Bone marrow (tissue), 2 donors: ENCODE measurements at places on chromosomes 4 and X.

- no peak for DNase-seq
Measured at GRCh38 chr4:153523941-153524386, 57.8 kb downstream of the TMEM131L start.

DNA sequence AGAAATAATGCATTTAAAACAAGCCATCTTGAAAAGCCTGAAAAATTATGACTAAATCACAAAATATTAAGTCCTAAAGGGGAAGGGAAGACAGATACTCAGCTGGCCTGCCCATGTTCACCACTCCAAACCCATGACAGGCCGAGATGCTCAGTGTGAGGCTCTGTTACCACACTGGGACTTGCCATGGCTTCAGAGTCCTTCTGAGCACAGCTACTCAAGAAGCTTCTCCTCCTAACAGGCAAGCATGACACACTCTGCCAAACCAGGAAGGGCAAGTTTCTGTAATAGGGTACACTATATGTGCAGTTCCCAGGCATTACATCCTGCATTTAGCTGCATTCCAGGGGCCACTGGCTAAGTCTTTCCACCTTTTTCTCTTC is 34.0 kb upstream of the CYBB start:
- DNase-seq, result no peak

DNA sequence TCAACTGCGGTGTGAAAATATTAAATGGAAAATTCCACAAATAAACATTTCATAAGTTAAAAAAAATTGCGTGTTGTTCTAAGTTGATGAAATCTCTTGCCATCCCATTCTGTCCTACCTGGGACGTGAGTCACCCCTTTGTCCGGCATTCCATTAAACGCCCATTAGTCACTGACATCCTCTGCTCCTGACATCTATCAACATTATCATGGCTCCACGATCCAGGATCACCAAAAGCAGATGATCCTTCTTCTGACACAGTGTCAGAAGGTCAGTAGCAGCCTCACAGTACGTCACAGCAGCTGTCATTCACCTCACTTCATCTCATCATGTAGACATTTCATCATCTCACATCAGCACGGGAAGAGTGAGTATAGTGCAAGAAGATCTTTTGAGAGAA is 125.7 kb downstream of the ZNF827 start:
- no peak for DNase-seq

GRCh38 chr4:41119867-41120295 is 94.5 kb downstream of the APBB2 start:
- no peak for DNase-seq

- no peak for DNase-seq
Measured at GRCh38 chr4:119314356-119314755, 7.6 kb downstream of the FABP2 start.

DNA sequence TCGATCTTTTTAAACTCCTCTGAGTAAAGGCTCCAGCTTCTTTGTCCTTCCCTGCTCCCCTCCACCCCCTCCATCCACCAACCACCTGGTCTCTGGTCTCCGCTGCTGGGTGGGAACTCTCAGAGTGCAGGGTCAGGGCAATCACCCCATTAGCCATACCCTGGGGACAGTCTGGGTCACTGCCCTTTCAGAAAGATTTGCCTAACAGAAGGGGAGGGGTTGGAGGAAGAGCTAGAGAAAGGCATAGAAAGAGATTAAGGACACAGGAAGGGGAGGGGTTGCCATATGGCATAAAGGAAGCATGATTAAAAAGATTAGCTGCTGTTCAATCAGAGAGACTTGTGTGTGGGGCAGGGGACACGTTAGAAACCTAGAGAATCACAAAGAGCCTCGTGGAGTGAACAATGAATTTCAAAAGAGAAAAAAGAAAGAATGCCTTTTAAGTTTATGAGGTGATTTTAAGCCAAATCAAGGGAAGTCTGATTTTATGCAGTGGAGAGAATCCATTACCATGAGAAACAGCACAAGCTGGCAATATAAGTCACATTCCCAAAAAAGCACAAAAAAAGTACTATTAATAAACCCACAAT is 115.5 kb upstream of the ACSL4 start:
- peak; percentile 54 for DNase-seq

GRCh38 chr4:16129336-16129735 is 45.5 kb upstream of the PROM1 start:
- DNase-seq, result no peak

DNA sequence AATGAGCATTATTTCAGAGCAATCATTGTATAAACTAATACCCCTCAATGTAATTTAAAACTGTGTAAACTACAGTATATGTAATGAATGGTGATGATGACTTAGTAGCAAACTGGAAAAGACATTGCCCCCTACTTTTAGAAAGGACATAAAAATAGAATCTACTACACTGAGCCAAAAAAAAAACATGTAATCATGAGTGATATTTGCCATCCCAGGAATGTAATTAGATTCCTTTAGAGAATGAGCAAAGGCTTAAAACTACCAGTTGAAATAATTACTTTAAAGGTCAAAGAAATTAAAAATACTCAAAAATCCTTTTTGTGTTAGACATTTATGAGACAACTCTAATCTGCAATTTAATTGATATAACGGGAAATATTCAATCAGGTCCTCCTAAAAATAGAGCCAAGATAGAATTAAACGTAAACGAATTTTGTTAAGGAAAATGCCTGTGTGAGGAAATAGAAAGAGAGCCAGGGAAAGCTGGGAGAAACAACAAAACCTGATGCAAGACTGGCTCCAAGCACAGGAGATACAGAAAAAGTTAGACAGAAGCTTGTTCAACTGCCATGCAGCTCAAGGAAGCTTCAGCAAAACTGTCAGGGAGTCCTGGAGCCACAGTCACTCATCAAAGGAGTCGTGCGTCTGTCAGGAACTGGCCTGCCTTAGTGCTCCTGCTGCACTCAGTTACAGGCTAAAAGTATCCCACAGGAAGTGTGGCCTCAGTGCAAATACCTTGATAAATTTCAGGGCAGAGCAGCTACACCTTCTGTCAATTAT is 655.7 kb upstream of the INTU start:
- no peak for DNase-seq

GRCh38 chrX:120380699-120381098 is 18.8 kb downstream of the ATP1B4 start:
- peak; percentile 2 for DNase-seq

GRCh38 chr4:182917182-182918043 is at the start of gene DCTD:
DCTD (minus strand) TSS chr4:182917386; CDS start chr4:182915568, 1,818 bp downstream.
- DNase-seq, result peak; percentile 67

DNA sequence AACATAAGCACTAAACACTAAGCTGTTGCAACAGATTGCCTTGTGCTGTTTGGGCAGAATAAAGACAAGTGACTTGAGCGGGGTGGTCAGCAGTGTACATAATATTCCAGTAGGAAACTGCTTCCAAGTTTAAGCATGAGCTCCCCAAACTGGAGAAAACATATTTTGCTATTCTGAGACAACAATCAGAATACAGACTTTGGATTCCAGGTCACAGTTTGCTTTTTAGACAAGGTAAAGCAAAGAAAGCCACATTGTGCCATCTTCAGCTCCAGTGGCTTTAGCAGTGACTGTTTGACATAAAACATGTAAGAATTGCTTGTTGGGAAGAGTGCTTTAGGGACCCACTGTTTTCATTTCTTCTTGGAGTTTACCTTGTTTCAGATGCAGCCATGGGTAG is 136.0 kb downstream of the FNIP2 start:
- DNase-seq, result no peak

DNA sequence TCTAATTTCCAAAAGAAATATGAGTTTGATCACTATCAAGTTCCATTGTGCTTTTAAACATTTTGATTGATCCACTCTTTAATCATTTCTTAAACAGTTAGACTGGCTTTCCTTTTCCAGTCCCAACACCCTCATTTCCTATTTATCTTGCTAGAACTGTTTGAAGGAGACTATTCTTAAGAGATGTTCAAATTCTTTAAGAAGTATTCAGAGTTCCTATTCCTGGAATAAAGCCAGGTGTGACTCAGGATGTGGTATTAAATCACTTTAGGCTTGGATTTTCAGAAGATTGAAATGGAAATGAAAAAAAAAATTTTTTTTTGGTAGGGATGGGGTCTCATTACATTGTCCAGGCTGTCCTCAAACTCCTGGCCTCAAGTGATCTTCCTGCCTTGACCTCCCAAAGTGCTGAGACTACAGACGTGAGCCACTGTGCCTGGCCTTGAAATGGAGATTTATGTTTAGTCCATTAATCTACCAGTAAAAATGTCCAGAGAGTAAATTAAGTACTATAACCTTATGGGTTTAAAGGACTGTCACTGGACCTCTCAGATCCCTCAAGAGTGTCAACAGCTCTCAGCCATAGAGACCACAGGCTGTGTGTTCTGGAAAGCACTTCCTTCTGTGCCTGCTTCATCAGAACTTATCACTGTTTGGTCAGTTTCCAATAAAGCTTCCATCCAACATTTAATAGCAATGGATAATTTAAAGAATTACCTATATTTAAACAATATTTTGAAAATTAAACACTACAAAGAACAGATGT is 90.7 kb downstream of the CDS1 start:
- no peak for DNase-seq

DNA sequence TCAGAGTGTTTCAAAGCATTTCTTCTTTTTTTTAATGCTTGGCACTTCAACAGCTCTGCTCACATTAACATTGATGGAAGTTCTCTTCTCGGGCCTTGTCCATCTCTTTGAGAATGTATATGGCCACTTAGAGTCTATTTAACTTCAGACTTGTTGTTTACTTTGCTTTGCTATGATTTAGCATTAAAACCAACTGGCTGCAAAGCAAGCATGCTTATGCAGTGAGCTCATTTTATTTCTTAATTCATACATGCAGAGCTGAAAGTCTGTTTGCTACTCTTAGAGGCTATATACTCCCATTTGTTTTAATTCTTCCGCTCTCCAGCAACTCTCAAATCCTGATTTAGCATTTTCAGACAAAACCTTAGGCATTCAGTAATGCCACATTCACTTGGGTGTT is 107.6 kb upstream of the PACRGL start:
- DNase-seq, result no peak

GRCh38 chrX:33132569-33132968 is 78.8 kb downstream of the DMD start:
- no peak for DNase-seq

GRCh38 chr4:85492336-85492735 is 17.4 kb downstream of the ARHGAP24 start:
- no peak for DNase-seq
